ENCODE measurements at places on chromosomes 4 and X.

- no peak for DNase-seq
Measured at GRCh38 chr4:51870441-51871188, 27.7 kb downstream of the DCUN1D4 start.

DNA sequence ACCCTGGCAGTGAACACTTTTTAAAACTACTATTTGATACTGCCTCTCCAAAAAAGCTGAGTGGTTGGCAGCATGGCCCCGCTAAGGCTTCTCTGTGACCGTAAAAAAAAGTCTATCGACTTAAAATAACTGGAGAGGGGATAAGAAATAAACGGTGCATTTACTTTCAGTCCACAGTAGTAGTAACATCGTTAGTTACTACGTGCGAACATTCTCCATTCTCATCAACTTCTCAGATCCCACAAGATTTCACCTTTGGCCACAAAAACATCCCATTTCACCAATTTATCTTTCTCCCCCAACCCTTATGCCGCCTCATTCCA is 524 bp upstream of the EXOSC9 start:
- DNase-seq, result no peak

- DNase-seq, result no peak
Measured at GRCh38 chr4:152075253-152075928, 314.6 kb upstream of the GATB start.

GRCh38 chr4:168722391-168722790 is 225.5 kb downstream of the PALLD start:
- no peak for DNase-seq

DNA sequence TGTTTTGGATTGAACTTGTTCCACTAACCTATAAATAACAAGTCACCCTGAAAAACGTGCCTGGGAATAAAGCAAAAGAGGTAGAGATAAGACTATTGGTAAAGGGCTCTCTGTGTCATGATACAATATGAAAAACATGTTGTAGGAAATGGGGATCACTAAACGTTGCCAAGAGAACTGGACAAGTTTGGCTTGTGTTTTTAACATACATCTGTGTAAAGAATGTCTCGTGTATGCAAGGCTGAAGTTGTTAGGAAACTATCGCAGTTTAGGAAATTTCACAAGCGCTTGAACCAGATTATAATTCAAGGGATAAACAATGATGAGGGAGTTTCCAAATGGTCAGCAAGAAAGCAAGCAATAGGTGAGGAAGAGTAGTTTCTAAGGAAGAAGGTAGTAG is 655.8 kb downstream of the PCDH7 start:
- DNase-seq, result no peak

- DNase-seq, result no peak
Measured at GRCh38 chr4:140135529-140136088, 18.4 kb downstream of the MAML3 start.

- no peak for DNase-seq
Measured at GRCh38 chr4:18566970-18567799, 545.6 kb upstream of the LCORL start.

GRCh38 chrX:133781174-133781573 is 204.2 kb downstream of the GPC3 start:
- no peak for DNase-seq

DNA sequence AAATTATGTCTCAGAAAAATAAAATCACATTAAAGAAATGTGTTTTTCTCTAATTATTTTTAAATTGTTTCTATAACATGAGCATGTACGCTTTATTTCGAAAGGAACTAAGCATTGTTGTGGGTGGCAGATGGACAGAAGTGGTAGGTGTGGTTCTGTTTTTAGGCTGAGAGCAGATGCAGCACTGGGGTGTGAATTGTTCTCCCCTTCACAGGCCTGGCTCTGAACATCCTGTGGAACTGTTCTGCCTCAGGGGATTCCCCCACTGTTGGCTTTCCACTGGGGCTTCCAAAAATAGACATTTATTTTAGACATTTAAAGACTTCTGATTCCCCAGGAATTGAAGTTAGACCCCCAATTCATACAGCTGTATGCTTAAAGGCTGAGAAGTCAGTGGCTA is 41.9 kb upstream of the PDHA2 start:
- no peak for DNase-seq

- no peak for DNase-seq
Measured at GRCh38 chr4:169245061-169245460, 25.7 kb downstream of the SH3RF1 start.

GRCh38 chr4:111712093-111712677 is 433.1 kb upstream of the FAM241A start:
- DNase-seq, result no peak
